ENCODE measurements at places on chromosomes 11 and 22.
A peak's percentile ranks its signal among the peaks of the same experiment; 100 is the strongest.

DNA sequence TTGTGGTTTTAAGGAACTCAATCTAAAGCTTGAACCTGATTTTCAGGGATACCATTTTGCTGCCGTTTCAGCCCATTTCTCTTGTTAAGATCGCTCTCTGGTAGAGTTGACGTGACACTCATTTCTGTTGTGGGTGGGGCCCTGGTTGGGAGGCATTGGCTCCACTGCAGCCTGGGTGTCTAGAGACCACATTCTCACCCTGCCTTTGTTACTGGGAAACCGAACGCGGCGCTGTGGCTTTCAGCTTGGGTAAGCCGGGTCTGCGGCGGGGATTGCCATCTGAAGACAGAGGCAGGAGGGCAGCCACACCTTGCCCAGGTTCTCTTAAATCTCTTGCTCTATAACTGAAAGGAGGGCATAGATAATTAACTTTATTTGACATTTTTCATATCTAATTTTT lies 3.2 kb downstream of the EHF start:
- DNase-seq: no peak

GRCh38 chr11:2134022-2135010 lies 4.9 kb downstream of the IGF2 start:
- DNase-seq: peak; percentile 36

GRCh38 chr11:43984519-43985385 lies 42.3 kb downstream of the C11orf96 start:
- DNase-seq: no peak

- DNase-seq: no peak
Measured at GRCh38 chr11:124050748-124051147, 9.6 kb upstream of the OR10G7 start.

DNA sequence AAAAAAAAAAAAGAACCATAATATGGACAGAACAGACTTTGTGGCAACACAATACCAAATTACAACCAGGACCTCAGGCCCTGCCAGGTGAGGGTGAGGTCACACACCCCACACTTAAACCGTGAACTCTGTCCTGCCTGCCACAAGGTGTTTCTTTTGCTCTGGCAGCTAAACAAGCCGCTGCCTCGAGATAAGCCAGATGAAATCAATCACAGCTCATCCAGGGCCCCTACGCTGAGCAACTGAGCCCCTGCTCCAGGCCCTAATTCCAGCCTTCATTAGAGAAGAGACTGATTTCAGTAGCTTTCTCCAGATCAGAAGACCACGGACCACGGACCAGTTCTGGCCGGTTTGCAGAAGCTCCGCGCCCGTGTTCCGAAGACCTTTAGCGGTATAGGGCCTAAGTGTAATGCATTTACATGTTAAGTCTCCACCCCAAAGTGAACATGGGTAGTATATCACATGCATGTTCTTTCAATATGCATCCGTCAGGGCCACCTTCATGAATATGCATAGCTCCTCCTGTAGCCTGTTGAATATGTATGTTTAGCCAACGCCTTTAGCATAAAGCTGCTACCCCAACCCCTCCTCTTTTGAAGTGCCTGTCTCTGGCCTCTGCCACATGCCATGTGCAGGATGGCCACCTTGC lies 14.8 kb upstream of the RAC2 start:
- DNase-seq: no peak

DNA sequence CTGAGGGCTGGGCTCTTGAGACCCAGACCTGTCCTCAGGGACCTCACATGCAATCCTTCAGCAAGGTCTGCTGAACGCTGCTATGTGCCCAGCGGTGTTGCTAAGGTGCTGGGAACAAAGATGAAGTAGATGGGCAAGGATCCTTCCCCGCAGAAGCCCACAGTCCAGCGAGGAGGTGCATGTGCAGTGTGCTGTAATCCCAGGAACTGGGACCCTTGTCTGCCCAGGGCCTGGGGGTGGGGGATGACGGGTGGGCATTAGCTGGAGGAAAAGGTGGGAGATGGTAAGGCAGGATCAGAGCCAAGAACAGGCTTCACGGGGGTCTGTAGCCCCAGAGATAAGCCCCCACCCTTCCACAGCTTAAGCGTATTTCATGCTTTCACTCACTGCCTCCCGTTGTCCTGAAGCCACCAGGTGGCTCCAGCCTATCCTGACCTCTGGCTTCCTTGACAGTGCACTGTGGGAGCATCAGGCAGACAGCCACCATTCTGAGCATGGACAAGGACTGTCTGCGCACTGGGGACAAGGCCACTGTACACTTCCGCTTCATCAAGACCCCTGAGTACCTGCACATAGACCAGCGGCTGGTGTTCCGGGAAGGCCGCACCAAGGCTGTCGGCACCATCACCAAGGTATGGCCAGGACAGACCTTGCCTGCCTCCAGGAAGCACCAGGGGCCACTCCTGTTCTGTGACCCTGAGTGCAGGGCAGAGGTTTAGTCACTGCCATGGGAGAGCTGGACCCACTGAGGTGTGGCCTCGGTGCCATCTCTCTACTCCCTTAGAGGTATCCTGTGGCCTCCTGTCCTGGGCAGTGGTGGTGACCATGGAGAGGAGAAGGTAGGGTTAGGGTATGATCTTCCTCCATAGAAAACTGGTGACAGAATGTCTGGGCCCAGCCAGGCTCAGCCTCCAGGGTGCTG lies 22.0 kb downstream of the GTPBP1 start:
- DNase-seq: peak; percentile 12

GRCh38 chr11:62444236-62444833 lies 25.5 kb downstream of the SCGB1A1 start:
- DNase-seq: peak; percentile 75

DNA sequence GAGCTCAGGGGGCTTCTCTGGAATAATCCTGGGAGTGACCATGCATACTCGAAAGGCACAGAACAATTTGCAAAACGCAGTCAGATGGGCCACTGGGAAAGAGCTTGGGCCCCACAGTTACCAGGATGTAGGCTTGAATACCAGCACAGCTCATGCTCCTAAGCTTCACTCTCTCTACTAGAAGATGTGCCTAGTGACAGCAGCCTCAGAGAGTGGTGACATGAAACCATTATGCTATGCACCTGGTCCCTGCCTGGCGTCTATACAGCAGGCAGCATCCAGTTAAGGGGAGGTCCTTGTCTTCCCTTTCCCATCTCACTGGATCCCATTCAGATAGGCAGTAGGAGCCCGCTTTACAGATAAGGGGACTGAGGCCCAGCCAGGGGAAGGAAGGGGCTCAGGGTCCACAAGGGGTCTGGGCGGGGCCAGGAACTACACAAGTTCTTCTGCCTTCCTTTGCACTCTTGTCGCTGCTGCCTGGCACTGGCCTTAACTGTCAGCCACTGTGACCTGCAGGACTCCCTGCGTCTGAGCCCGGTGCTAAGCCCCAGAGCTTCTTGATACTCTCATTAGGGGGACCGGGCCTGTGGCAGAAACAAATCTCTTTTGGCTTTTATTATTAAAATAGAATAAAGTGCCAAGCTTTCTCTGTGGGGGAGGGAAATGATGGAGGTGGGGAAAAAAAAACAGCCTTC lies 21.2 kb upstream of the RASD2 start:
- no peak for DNase-seq
